SJSA1 (cell line): ENCODE measurements at places on chromosomes 6 and 20.

DNA sequence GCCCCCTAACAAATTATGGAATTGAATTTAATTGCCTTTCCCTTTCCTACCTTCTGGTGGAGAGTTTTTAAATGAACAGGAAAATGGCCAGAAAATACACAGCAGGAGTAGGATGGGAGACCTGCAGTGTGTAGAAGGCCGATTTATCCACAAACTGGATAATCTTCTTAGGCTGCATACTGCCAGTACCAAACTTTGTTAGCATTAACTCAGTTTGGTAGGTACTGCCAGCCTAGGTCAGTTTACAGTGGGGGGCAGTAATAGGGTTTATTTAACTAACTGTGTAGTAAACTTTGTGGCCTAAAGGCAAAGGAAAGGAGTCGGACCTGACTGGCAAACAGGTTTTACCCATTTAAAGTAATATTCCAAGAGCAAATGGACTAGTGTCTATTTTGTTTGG, 4.6 kb downstream of the NCOA3 start:
- DNase-seq, result no peak

- DNase-seq, result no peak
Observed at GRCh38 chr20:35637276-35637675, 21.6 kb downstream of the SPAG4 start.

DNA sequence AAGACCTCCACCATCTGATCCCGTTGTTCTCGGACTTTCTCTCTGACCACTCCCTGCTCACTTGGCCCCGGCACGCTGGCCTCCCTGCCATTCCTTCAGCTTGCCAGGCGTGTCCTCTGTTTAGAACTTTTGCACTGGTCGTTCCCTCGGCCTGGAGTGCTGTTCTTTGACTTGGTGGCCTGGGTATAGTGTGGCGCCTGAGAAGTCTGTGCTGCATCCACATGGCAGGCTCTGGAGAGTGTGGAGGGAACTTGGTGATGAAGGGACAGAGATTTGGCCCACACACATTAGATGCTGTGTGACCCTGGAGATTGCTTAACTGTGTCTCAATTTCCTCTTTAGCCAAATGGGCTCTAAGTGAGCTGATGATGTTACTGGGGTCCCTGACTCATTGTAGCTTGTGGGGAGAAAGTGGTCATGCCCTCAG, 13.0 kb upstream of the TGM2 start:
- no peak for DNase-seq

DNA sequence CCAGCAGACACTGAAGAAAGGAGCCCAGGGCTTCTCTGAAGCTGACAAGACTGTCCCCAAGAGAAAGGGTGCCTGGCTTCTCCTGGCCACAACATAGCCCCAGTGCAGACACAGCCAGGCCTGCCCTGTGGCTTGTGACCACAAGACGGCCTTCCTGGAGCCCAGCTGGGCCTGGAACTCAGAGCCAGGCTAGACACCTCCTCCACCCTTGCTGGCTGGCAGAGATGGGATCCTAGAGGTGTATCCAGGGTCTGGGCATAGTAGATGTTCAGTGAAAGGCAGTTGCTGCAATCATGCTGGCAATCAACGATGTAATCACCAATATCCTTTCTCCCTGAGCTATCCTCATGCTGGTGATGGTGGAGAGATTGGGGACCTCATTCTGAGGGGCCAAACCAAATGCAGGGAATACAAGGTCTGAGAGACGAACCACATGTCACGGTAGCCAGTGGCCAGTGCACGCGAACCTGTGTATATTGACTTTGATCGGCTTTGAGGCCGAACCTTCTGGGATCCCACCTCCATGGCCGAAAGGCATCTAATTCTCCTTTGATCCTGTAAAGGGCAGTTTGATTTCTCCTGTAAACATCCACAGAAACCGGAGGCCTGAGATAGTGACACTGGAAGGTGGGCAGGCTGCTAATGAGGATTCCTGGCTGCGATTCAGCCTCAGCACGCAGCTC, 115.2 kb downstream of the PSMB1 start:
- DNase-seq, result no peak

GRCh38 chr20:48702455-48702913, 125.3 kb downstream of the PREX1 start:
- no peak for DNase-seq

DNA sequence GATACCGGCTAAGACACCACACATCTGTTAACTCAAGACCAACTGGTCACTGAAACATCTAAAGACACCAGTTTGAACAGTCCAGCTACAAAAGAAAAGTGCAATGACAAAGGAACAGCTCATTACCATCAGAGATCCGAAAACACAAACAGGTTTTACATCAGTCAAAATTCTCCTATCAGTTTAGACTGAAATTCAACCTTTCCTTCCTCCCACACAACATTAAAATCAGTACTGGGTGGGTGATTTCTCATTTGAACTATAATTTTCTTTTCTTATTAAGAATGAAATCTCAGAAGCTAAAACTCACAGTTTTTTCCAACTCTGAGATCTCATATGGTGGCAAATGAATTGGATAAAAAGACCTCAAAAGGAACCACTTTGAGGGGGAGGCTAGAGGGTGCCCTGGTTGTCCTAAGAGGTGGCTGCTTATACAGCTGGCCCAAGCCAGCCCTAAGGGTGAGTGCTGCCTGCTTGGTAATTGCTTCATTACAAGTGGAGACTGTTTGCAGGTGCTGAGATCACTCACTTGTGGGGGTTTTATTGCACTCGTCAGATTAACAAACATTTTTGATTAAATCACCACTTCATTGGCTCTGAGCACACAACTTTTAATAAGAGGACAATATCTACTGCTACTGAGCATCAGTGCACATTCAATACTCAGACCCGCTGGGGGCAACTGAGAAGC, 4.3 kb downstream of the CCDC167 start:
- DNase-seq, result no peak

GRCh38 chr6:21199262-21199661, 394.3 kb upstream of the SOX4 start:
- DNase-seq, result no peak

- no peak for DNase-seq
Observed at GRCh38 chr20:32960849-32961731, 43.1 kb downstream of the SUN5 start.

GRCh38 chr6:158013904-158014504, 32.3 kb downstream of the SYNJ2 start:
- DNase-seq, result no peak

DNA sequence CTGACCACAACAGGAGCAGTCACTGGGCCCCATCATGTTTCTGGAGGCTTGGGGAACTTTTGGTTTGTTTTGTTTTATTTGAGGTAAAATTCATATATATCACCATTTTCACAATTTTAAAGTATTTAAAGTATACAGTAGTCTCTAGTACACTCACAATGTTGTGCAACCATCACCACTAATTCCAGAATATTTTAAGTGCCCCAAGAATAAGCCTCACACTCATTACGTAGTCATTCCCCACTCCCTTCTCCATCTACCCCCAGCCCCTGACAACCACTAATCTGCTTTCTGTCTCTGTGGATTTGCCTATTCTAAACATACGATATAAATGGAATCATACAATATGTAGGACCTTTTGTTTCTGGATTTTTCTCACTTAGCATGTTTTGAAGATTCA, 29.0 kb downstream of the RTN4IP1 start:
- no peak for DNase-seq

DNA sequence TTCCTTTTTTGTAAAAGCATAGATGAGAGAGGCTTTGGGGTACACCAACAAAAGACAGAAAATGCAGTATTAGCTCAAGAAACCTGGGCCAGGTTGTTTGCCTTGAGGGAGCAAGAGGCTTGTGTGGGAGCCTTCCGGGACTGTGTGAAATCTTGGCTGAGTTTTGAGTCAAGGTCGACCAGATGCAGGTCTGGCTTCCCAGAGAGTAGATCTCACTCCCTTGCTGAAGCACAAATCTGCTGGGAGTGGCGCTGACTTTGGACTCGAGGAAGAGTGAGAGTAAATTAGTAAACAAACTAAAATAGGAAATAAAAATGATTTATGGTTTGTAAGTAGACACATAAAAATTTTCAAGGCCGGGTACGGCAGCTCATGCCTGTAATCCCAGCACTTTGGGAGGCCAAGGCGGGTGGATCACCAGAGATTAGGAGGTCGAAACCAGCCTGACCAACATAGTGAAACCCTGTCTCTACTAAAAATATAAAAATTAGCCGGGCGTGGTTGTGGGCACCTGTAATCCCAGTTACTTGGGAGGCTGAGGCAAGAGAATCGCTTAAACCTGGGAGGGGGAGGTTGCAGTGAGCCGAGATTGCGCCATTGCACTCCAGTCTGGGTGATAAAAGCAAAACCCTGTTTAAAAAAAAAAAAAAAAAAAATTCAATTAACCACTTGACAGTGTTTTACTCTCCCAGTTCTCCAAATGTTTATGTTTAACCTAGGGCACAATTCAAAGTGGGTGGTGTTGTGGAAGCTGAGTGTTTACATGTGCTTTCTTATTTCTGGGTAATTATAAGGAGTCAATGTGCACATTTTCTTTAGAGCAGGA, 27.7 kb upstream of the EDN1 start:
- no peak for DNase-seq

GRCh38 chr20:36855241-36855657, 20.7 kb upstream of the TLDC2 start:
- DNase-seq, result no peak

DNA sequence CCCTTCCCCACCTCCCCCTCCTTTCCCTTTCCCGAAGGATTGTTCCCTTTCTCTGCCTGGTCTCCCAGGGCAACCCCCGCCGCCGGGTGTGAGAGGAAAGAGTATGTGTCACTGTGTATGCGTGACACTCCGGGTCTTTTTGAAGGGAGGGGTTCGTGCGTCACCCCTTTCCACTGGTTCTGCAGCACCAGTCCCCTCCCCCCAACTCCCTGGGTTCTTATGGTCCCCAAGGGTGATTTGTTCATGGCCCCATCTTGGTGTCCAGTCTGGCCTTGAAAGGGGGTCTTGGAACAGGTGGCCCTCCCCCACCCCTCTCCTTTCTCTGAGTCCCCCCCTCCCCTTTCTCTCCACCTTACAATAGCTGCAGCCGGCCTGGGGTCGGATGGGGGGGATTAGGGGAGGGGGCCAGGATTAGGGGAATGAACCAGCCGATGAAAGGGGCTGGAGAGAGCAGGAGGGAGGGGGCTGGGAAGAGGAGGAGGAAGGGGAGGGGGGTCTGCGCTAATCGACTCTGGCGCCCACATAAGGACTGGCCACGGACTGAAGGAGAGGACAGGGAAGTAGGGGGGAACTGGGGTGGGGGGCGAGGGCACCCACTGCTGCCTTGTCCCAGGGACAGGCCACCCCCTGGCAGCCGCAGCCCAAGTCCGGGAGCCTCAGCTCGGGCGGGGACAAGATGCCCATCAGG, 1.3 kb upstream of the RING1 start:
- peak; percentile 60 for DNase-seq

DNA sequence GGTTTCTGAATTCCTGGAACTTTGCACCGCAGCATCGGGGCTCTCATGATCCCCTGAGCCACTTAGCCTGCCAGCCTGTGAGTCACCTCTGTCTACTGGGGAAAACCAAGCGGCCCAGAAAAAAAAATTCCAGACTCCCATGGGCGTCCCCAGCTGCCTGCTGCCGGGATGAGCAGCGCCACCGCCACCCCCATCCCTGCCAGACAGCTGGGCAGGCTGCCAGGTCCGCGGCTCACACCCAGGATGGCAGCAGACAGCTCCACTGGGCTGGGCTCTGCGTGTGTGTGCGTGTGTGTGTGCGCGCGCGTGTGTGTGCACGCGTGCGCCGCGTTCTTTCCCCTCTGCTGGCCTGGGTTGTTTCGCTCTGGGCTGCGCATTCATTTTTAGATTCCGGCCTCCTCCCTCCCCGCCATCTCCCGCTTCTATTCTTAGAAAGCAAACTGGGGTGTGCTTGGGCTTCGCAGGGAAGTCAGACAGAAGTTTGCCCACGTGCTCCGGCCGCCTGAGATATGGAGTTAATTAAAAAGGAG, 38.9 kb upstream of the PMEPA1 start:
- DNase-seq, result peak; percentile 94

- peak; percentile 25 for DNase-seq
Observed at GRCh38 chr20:38110525-38111178, 54.4 kb downstream of the TGM2 start.

GRCh38 chr20:62089393-62089792, 23.7 kb upstream of the TAF4 start:
- DNase-seq, result no peak
